ENCODE measurements at places on chromosomes 2 and 18.

DNA sequence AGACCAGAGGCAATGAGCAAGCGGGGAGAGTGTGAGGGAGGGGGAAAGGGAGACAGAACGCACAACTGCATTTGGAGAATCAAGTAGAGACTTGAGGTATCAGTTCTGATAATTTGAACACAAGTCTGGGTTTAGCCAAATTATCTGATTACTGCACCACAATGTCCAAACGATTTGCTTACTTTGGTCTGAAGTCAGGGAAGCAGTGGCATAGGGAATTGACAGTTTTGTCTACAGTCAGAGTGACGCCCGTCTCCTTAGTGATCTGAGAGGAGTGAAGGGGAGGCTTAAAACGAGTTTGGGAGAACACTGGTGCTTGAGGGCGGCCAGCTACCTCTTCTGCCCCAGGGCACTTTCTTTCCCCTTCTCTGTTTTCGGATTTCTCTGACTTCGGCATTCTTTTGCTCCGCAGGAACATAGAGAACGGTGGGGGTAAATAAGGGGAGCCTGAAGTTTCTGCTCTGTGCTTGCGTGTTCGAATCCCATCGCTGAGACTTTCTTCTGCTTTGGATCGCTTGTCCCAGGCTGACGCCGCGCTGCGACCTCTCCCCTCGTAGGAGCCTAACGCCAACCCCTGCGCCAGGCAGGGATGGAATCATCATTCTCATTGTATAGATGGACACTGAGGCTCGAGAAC lies 2.9 kb upstream of the DLX2 start:
- no peak for DNase-seq

- DNase-seq = no peak
Measured at GRCh38 chr2:218870984-218871344, 9.7 kb upstream of the WNT10A start.

DNA sequence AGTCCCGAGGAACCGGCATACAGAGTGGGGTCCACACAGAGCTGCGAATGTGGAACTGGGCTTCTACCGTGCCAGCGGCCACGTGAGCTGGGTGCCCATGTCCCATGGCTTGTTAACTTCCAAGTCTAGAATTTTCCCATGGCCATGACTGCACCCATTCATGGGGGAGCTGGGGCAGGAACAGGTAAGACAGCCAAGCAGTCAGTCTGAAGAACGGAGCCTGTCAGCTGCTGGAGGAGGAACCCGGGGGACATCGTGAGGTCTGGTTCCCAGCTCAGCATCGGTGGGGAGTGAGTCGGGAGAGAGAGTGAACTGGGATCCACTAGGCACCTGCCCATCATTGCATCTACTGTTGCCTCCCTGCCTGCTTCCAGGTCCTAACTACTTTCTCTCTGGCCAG lies 86.9 kb downstream of the SH3RF3 start:
- DNase-seq = no peak

DNA sequence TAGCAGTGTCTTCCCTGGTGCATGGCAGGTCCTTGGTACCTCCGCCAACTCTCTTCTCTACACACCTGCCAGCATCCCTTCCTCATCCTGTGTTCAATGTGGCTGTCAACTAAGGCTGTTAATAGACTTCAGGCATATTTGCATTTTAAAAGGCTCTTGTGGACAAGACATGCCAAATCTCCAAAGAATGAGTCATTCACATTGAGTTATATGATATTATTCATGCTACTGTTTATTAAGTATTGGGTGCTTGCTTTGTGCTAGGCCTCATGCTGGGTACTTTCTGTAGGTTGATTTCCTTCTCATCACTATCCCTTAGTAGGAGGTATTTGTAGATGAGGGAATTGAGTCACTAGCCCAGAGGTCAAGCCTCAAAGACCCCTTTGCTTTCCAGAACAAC lies 5.2 kb downstream of the MYO1B start:
- DNase-seq = no peak
